ENCODE measurements at places on chromosomes 16 and 17.

GRCh38 chr17:49565948-49566491 is 9.7 kb upstream of the NXPH3 start:
- no peak for DNase-seq

GRCh38 chr17:6259899-6260298 is 175.0 kb downstream of the AIPL1 start:
- DNase-seq: no peak

GRCh38 chr16:55728797-55729196 is 73.0 kb downstream of the SLC6A2 start:
- no peak for DNase-seq

DNA sequence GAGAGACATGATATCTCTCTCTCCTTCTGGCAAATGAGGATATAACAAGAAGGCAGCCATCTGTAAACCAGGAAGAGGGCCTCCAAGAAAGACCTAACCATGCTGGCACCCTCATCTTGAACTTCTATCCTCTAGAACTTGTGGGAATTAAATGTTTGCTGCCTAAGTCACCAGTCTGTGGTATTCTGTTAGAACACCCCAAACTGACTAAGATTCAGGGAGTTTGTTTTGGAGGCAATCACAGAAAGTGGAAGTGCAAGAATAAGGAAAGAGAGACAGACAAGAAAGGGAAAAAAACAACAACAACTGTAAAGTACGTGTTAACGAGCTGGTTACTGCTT is 114.5 kb upstream of the GOT2 start:
- DNase-seq: no peak

DNA sequence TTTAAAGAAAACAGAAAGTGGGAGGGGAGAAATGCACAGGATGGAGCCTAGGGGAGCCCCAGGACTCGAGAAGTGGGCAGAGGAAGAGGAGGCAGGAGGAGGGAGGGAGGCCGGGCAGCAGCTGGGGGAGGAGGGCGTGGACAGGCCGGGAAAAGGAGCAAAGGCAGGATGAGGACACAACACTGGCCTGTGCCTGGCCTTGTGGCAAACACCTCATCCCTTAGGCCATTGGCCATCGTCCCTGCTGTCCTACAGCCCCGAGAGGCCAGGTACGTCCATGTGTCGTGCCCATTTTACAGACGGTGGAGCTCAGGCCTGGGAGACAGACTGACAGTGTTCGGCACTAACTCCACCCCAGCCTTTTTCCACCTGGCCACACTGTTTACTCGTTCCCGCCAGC is 15.9 kb downstream of the JPH3 start:
- DNase-seq: no peak

- no peak for DNase-seq
Observed at GRCh38 chr17:4711661-4712181, 1.3 kb downstream of the ARRB2 start.

GRCh38 chr17:75712446-75712845 is 8.8 kb upstream of the ITGB4 start:
- DNase-seq: no peak

DNA sequence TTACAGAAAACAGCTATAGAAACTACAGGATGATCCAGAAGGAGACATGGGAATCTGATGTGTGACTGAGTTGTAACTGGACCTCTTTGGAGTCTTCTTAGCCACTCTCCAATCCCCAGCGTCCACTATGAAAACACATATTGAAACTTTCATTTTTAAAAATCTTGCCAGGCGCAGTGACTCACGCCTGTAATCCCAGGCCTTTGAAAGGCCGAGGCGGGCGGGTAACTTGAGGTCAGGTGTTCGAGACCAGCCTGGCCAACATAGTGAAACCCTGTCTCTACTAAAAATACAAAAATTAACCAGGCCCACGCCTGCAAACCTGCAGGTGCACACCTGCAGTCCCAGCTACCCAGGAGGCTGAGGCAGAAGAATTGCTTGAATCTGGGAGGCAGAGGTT is 53.3 kb downstream of the HIC1 start:
- no peak for DNase-seq

DNA sequence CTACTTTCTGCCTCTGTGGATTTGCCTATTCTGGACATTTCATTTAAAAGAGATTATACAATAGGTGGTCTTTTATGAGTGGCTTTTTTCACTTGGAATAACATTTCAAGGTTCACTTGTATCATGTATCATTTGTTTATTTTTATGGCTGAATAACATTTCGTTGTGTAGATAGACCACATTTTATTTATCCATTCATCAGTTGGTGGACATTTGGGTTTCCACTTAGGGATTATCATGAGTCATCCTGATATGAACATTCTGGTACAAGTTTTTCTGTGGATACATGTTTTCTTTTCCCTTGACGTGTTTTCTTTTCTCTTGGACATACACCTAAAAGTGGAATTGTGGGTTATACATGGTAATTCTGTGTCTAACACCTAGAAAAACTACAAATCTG is 25.3 kb downstream of the PRSS54 start:
- no peak for DNase-seq

- no peak for DNase-seq
Observed at GRCh38 chr16:61002479-61003204, 1033.6 kb downstream of the CDH8 start.

GRCh38 chr16:24007391-24007790 is 171.6 kb downstream of the PRKCB start:
- DNase-seq: no peak

DNA sequence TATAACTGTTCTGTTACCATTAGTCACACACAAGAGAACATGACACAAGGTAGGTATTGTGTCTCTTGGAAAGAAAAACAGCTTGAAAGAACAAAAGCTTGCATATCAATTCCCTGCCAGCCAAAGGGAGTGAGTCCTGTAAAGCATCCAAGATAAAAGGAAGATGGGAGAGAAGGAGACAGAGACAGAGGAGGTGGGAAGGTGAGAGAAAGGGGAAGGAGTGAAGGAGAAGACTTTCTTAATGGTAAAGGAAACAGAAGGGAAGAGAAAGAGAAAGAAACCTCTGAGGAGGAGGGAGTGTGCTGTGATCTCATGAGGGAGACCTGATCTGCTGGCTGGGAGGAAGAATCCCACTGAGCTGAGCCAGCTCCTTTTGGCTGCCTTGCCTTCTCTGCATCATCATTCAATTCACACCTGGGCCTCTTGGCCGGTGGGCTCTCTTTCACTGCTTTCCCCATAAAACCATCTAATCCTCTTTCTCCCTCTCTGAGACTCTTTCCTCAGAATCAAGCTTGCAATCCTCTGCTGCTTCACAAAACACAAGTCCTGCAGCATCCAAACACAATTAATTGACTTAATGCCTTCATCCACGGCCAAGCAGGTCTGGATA is 271.6 kb downstream of the ABCC12 start:
- DNase-seq: no peak

DNA sequence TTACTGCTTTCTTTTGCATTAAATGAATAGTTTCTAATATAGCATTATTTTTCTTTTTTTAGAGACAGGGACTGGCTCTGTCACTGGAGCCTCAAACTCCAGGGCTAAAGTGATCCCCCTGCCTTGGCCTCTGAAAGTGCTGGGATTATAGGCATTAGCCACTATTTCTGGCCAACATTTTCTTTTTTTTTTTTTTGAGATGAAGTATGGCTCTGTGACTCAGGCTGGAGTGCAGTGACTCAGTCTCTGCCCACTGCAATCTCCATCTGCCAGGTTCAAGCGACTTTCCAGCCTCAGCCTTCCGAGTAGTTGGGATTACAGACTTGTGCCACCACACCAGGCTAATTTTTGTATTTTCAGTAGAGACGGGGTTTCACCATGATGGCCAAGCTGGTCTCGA is 2.0 kb upstream of the DUXB start:
- DNase-seq: no peak

GRCh38 chr17:52158450-52159042 is at the start of gene CA10:
CA10 (minus strand) TSS chr17:52158714.
- no peak for DNase-seq

DNA sequence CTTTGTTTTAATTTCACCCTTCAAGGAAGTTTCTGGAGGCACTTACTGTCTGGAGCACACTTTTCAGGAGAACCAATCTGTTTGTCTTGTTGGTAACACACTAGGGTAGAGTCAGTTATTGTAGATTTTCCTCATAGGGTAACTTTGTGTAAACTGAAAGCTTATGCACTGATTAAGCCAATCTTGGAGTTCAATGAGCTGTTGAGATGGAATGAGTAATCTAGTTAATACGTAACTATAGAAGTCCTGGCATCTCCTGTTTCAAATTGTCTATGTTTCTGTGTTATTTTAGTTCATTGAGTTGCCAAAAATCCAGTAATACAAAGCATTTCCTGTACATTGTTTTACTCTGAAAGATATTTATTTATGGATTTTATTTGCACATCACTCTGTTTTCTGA is 111.6 kb upstream of the HAS3 start:
- no peak for DNase-seq

DNA sequence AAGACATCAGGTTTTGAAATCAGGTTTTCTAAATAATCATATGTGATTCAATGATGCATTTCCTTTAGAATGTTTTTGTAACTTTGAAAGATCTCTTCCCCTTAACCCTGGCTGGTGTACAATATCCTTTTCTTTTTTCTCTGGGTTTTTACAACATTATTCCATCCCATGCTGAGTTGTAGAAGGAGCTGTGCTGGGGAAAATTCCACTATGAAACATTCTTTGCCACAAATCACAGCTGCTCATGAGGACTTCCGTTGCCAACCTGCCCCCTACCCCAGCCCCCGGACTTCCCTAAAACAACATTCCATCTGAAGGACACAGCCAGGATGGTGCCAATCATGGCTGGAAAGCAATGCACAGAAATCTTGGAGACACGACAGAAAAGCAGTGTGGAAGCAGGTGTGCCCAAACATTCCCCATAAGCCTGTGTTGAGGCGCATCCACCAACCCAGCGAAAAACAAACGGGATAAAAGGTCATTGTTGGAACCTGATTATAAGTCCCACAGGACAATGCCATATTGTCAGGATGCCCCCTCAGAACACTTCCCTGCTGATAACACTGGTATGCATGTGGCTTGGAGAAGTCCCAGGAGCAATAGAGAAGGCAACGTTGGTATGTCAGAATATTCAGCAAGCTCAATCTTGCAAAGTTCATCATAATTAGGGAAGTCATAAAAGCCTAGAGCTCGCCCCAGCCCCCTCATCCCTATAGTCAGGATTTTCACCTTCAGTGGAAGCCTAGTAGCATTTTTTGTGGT is 475.0 kb downstream of the HS3ST3B1 start:
- no peak for DNase-seq

DNA sequence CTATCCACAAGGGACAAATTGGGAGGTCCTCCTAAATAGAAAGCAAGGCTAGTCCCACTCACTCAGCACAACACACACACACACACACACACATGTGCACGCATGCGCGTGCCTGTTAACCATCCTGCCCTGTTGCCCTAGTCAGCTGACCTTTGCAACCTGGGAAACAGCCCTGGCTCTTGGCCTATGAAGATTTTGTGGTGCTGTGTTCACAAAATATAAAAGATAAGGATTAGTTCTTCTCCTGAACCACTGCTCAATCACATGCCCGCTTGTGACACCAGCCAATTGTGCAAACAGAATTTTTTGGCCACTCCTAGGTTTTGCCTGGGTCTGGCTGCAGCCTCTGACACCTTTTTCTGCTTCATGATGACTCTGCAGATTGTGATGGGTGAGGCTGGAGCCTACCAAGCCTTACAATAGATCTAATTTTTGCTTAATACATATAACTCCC is 3.3 kb upstream of the CES1 start:
- DNase-seq: no peak

- DNase-seq: no peak
Observed at GRCh38 chr16:79685871-79686270, 85.3 kb upstream of the MAF start.

- DNase-seq: no peak
Observed at GRCh38 chr16:26087091-26087490, 395.3 kb downstream of the HS3ST4 start.

DNA sequence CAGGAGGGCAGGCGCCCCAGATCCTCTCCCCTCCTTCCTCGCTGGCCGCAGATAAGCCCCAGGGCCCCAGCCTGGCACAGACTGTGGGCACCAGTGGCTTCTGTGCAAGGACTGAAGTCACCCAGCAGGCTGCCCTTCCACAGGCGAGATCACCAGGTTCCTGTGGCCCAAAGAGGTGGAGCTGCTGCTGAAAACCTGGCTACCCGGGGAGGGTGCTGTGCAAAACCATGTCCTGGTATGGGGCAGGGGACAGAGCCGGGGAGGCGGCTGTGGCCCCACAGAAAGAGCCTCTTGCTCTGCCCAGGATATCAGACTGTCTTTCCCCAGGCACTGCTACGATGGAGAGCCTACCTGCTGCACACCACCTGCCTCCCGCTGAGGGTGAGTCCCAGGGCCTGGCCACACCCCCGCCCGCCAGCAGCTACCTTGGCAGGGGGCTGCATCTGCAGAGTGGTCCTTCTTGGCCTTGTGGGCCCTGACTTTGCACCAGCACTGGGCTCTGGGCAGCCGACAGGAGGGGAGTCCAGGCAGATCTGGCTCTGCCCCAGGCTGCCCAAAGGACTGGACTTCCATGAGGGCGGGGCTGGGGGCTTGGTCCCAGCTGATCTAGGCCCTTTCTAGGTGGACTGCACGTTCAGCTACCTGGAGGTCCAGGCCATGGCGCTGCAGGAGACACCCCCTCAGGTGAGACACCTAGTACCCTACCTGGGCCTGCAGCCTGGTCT is 615 bp downstream of the CARMIL2 start:
- no peak for DNase-seq

DNA sequence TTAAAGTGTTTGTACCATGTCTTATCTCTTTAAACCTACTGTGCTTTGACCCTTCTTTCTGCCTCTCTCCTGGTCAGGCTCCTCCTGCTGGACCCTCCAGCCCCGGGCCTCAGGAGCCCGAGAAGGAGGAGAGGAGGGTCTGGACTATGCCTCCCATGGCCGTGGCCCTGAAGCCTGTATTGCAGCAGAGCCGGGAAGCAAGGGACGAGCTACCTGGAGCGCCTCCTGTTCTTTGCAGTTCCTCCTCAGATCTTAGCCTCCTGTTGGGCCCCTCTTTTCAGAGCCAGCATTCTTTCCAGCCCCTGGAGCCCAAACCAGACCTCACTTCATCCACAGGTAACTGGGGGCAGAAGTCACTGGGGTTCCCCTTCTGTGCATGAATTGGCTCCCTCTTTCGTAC is 13.6 kb downstream of the CNTROB start:
- DNase-seq: no peak

GRCh38 chr16:3173892-3174617 is 13.9 kb upstream of the OR1F1 start:
- no peak for DNase-seq

DNA sequence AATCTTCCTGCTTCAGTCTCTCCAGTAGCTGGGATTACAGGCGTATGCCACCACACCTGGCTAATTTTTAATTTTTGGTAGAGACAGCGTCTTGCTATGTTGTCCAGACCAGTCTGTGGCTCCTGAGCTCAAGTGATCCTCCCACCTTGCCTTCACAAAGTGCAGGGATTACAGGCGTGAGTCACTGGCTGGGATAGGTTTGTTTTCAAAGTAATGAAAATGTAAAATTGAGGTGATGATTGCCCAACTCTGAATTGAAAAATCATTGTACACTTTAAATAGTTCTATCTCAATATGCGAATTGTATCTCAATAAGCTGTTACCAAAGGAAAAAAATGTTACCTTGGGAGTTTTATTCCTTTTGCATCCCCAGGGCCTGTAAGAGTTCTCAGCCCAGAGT is 1.2 kb upstream of the AMFR start:
- DNase-seq: no peak
